Renal pelvis (tissue), 12 donors: ENCODE measurements at places on chromosomes 5 and 9. TPM values are rescaled to one million over a fixed set of nuclear protein-coding genes. Genes with fewer than 3 reads are reported as not detected.

GRCh38 chr5:155665361-155665760 is 651.8 kb downstream of the KIF4B start:
- peak; percentile 83 for DNase-seq

NIPAL4 gene
- 0.67 TPM for polyA plus RNA-seq

DNA sequence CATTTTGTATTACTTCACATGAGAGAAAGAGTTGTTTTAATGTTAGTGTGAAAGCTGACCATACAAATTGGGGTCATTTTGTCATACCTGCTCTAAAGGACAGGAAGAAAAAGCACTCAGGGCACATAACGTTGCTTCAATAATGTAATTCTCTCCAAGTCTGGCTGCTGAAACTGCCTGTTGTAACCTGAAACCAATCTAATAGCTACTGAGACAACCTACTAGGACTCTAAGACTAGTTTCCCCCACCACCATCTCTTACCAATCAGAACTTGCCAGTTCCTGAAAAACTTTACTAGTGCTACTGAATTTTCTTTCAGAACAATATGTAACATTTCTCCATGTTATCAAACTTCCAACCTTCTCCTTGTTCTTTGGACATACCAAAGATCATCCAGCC is 374.7 kb downstream of the PTPRD start:
- DNase-seq: no peak

ANKRD20A1 gene
- polyA plus RNA-seq: 2.5 TPM

DNA sequence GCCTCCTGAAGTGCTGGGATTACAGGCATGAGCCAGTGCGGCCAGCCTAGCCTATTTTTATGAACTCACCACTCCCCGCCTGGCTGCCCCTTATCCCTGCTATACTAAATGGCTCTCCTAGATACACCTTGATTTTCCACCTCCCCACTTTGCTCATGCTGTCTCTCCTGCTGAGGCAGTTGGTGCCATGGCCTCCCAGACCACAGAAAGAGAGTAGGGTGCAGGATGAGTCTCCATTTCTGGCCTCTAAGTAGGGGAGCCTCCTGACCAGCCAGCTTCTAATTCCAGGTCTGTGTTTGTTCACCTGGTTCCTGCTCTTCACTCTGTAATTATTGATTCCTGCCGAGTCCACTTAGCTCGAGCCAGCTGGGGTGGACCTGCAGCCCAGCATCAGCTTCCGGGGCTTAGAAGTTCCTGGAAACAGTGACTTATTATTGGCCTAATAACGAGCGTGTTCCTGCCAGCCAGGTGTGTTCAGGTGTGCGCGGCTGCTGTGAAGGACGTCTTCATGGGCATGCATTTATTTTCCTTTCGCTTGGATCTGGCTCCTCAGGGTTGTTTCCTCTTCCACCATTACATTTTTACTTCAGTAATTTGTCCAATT is 34.0 kb downstream of the ZNF618 start:
- DNase-seq: peak; percentile 62

IFNB1 gene
- not detected for polyA plus RNA-seq

DNA sequence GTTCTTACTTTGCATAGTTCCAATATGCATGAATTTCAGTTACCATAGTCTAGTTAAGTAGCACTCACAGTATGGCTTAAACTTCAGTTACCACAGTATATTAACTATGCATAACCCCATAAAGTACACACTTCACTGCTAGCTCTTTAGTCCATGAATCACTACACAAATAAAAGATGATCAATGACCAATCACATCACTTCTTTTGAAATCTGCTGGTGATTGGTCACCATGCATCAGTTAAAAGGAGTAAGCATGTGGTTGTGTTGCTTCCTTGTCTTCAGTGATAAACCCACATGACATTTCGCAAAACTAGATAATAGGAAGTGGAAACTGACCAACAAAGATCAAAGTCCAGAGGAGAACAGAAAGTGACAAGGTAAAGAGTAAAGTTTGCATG is 79.0 kb downstream of the TAF11L14 start:
- no peak for DNase-seq

DNA sequence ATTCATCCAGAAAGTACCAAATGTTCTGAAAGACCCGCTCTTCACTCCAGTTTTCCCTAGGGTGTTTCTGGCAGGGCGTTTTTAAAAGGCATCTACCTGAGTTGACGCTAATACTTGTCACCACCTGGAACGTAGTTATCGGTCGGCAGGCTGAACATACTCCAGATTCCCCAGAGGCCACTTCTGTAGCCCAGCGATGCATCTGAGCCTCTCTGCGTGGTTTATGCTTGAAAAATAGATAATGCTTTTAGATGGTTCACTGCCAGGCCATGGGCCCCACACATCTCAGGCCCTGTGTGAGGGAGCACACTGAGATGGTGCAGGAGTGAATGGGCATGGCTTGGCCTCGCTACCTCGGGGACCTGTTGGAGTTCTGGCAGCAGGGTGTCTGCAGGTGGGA is 33.0 kb upstream of the NCS1 start:
- no peak for DNase-seq

- no peak for DNase-seq
Observed at GRCh38 chr5:2208239-2208544, 325.5 kb upstream of the IRX4 start.

DNA sequence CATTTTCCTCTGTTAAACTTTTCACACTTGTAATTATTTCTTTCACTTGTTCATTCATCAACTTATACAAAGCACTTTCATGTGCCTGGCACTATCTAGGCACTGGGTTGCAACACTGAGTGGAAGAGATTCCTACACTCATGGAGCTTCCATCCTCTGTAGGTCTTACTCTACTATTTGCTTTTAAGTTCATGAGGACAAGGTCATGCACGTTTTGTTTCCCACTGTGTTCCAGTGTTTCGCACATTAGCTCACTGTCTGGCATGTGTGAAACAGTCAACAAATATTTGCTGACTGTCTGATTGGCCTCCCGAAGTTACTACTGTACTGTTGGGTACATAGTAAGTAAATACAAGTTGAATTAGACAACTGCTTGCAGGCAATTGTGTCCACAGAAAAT is 87.9 kb upstream of the IFNK start:
- no peak for DNase-seq

CCNJL gene
- 8.0 TPM for polyA plus RNA-seq

GNAQ gene
- polyA plus RNA-seq: 55.0 TPM
